ENCODE measurements at places on chromosomes 6 and 20.

DNA sequence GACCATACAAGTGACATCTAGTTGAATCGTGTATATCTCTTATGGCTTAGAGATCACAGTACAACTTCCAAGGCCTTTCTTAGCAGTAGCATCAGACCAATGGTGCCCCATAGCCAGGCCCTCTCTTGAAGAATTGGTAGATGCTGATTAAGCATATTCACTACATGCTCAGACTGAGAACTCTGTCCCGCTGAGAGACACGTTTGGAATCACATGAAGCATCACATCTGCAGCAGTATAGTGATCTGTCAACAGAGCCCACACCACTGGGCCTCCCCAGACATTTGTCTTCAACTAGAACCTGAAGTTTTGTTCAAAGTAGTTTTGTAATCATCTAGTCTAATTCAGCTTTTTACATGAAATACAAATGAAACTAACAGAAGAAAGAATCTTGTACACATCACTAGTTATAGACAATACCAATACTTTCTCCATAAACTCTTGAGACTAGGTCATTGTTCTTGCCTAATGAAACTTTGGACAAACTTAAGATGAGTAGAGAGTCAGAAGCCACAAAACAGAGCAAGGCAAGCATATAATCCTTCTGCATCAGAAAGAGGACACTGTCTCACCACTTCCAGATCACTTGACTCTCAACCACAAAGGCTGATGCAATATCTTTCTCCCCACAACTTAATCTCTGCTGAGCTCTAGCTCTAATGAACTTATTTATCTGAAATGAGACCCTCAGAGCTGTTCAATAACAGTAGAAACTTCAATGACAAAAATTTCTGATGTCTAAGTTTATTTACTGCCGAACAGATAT, 182.7 kb downstream of the TBX18 start:
- no peak for DNase-seq

GRCh38 chr6:168574699-168575195, 133.8 kb downstream of the SMOC2 start:
- DNase-seq = no peak

DNA sequence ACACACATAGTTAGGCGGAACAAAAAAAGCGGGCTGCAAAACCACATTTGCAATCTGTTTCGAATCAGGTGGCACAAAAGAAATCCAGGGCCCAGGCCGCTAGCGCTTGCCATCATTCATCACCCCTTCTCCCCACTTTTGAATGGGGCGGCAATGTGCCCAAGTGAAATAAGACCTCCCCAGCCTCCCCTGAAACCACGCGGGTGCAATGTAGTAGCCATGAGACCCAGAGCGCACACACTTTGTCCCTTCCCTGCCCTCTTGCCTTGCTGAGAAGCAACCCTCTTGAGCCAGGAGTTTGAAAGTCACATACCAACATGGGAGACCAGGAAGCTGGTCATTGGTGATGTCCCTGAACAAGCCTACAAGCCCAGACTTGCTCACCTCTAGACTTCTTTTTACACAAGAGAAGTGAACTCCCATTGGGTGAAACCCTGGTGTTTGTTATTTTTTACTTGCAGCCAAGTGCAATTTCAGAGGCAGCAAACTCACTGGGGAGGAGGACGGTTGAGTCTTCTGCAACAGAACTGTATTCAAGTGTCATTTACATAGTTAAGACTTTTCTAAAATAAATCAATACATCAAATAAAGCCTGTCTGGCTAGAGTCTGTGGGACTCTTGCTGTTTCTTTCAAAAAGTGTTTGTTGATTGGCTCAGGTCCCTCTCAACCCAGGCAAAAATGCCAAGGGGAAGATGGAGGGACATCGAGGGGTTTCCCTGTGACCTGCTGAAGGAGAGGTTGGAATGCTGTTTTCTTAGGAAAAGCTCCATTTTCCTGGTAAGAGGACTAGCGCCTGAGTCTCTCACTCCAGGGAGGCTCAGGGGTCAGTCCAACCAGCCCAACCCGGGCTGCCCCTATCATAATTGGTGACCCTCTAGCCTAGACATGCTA, 138.1 kb upstream of the PTPN1 start:
- DNase-seq = no peak

- DNase-seq = peak; percentile 48
Observed at GRCh38 chr20:34824806-34825529, 483 bp downstream of the NCOA6 start.

GRCh38 chr6:50834929-50835410, 16.3 kb downstream of the TFAP2B start:
- DNase-seq = no peak

DNA sequence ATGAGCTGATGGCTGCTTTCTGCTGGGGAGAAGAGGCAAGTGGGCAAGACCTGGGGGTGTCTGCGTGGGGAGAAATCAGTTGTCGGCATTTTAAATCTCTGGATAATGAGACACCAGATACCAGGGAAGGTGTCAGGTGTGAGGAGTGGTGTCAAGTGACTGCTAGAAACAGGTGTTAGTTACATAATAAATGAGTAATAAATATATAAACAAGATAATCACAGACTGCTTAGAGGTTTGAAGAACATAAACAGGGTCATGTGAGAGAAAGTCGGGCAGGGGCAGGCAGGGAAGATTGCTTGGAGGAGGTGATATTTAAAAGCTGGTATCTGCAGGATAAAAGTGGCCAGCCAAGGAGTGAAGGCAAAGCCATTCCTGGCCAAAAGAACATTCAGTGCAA, 87.2 kb upstream of the RIN2 start:
- DNase-seq = no peak

GRCh38 chr6:2725364-2725988, 25.2 kb downstream of the MYLK4 start:
- no peak for DNase-seq

GRCh38 chr6:140073456-140073855, 699.0 kb upstream of the CITED2 start:
- no peak for DNase-seq

- DNase-seq = no peak
Observed at GRCh38 chr6:166612471-166612881, 14.6 kb downstream of the RPS6KA2 start.

GRCh38 chr20:21203088-21203656, 77.3 kb downstream of the KIZ start:
- no peak for DNase-seq

- no peak for DNase-seq
Observed at GRCh38 chr6:135624402-135625295, 127.1 kb upstream of the AHI1 start.

- DNase-seq = no peak
Observed at GRCh38 chr6:85660181-85660611, 17.5 kb upstream of the SYNCRIP start.

DNA sequence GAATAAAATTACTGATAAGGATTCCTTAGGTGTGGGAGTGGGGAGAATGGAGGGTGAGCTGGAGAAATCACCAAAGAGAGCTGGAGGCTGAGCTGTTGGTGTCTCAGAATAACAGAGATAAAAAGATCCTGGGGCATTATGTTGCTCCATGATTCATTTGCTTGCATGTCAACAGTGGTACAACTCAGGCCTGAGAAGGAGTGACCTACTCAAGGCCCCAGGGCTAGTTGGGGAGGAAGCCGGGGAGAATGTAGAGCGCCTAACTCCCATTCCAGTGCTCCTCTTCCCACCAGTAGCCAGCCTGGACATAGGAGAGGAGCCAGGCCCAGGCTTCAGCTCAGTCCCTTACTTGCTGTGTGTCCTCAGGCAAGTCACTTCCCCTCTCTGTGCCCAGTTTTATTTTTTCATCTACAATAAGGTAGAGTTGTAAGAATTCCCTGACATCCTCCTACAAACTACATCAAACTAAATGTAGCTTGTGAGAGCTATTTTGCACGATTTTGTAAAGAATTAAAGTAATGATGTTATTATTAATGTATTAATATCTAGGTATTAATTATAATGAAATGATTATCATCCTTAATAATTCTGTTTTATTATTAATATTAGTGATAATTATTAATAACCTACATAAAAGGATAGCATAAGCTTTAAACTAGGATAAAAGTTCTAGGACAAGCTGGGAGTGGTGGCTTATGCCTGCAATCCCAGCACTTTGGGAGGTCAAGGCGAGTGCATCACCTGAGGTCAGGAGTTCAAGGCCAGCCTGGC, 250.9 kb upstream of the SULF2 start:
- no peak for DNase-seq

DNA sequence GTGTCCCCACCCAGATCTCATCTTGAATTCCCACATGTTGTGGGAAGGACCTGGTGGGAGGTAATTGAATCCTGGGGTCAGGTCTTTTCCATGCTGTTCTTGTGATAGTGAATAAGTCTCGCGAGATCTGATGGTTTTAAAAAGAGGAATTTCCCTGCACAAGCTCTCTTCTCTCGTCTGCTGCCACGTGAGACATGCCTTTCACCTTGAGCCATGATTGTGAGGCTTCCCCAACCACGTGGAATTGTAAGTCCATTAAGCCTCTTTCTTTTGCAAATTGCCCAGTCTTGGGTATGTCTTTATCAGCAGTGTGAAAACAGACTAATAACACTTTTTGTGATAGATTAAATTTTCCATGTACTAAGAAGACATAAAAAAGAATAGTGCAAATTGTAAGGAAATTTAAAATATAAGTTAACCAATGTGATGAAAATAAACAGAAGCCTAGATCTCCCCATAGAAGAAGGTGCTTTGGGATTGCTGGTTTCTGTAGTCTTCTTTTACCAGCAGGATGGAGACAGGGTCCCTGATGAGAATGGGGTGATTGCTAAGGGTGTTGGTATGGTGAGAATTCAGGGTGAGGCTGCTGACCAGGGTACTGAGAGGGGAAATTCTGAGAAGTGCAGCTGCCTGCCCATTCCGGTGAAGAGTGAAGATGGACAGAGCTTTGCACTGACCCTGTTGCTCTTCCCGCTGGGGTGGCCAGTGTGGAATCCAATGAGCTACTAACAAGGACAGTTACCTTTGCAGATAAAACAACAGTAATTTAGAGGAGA, 50.7 kb downstream of the BMP2 start:
- no peak for DNase-seq

DNA sequence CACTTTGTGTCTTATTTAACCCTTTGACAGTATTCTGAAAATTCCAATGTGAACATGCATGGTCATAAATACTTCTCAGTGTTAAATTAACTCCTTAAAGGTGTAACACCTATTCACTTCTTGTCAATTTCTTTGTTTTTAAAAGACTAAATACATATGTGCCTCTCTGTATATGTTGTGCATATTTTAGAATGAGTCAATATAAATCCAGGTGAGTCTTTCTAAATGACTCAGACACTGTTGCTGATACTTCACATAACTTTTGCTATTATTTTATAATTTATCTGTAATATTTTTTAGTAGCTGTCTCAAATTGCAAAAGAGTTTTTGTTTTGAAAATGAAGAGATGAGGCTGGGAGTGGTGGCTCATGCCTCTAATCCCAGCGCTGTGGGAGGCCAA, 36.0 kb downstream of the TIAM2 start:
- DNase-seq = no peak

DNA sequence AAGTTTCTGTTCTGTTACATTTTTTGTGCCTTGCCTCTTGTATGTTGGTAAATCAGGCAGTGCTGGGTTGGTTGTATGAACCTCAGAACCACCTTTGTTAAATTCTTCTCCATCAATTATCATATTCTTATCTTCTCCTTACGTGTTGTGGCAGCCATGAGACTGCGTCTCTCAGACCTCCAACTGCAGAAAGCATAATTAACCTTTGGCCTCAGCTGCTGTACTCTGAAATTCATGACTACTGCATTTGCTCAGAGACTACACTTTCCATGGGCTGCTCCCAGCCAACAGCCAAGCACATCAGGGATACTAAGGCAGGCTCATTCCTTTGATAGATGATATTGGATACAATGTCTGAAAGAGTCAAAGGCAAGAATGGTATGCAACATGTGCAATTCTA, 15.1 kb upstream of the SNX3 start:
- DNase-seq = no peak

GRCh38 chr20:24649787-24650490, 180.5 kb downstream of the SYNDIG1 start:
- DNase-seq = no peak

DNA sequence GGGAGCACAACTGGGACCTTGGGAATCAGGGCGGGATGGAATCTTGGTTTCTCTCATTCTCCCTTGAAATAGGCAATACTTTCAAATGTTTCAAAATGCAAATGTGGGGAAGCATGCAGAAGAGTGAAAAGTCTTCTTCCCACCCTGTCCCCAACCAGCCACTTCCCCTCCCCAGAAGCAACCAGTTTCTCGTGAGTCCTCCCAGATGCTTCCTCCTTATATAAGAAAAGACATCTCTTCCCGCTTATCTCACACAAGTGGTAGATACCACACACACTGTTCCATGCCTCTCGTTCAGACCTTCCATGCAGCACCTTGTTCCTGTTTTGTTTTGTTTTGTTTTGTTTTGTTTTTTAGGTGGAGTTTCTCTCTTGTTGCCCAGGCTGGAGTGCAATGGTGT, 25.1 kb downstream of the HCK start:
- DNase-seq = no peak

GRCh38 chr20:58839474-58839874, 11.2 kb downstream of the GNAS-AS1 start:
- peak; percentile 18 for DNase-seq

DNA sequence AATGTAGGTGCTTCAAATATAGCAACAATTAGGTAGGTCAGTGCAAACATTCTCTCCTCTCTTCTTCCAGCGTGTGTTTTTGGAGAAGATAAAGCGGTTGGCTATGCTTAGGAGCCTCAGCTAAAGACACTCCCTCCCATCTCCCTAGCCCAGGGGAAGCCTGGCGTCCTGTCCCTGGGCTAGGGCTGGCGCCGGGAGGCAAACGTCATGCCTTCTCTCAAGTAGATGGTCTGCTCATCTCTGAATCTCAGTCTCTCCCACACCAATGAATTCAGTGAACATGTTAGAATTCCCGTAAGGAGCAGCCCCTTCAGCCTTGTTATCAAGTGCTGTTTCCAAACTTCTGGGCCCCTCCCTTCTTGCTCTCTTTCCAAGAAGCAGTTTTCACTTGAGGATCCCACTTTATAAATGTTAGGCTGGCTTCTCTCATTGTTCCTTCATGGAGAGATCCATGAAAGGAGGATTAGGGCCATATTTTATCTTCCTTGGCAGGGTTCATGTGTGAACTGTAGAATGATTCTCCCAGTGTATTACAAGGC, 142.8 kb downstream of the CLIC5 start:
- DNase-seq = no peak

DNA sequence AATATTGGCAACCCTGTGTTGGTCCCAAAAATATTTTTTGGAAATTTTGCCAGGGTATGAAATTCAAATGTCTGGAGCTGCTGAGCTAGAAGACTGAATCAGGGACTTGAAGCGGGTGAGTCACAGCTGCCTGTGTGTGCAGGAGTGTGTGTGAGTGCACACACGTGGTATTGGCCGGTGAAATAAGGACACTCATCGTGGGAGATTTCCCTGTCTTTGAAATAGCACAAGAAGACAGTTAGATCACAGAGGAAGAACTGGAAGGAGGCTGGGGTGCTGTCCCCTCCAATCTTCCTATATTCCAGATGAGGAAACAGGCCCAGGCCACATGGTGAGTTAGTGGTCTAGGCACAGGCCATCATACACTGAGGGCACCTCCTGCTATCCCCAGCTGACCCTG, 123.8 kb upstream of the MLN start:
- no peak for DNase-seq

DNA sequence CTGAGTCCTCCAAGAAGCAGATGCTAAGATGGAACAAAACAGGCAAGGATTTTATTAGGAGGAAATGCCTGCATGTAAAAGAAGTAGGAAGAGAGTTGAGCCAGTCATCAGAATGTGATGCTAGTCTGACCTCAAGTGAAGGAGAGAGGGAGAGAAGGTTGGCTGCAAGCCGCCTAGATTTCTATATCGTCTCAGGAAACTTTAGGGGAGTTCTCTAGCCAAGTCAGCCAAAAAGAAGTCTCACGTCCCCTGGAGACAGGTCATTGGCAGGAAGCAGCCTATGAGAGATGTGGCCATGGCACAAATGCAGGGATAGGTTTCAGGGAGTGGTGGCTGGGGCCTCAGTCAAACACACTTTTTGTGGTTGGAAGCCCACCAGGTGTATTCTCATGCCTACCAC, 378.0 kb downstream of the CD109 start:
- no peak for DNase-seq

Measured in activated T-helper 1 cell treated with Interleukin-2 at 50 U/mL for 16 hours (primary cell).